ENCODE measurements at places on chromosomes 3 and 15.

- no peak for DNase-seq
These were observed 41.3 kb upstream of the GCNT3 start for GRCh38 chr15:59570315-59570714.

- DNase-seq: no peak
These were observed 134.5 kb downstream of the IGF1R start for GRCh38 chr15:98782801-98783200.

DNA sequence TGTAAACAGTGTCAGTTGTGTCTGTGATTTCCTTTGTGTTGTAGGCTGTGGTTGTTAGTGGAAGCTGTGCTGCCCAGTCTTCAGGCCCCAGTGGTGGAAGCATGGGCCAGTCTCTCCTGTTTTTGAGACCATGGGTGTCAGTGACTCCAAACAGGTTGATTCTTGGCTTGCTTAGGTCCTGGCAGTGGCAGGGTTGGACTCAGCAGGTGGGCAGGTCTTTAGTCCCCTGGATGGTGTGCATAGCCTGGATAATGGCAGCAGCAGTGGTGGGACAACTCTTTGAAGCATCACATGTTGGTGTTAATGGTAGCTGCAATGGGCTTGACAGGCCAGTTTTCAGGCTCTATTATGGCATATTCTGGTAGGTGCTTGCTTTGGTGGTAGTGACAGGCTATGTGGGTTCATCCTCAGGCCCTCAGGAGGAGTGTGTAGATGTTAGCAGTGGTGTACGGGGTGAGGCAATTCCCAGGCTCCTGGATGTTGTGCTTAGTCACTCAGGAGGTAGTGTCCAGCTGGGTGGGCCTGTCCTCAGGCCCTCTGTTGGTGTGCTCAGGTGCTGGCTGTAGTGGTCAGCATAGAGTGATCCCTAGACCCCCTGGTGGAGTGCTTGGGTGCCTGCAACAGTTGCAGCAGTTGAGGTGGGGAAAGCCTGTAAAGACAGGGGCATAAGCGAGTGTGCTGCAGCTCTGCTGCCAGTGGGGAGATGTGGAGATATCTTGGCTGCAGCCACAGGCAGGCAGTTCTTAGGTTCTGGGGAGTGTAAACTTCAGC, 596.7 kb downstream of the PDCD6IP start:
- DNase-seq: no peak

DNA sequence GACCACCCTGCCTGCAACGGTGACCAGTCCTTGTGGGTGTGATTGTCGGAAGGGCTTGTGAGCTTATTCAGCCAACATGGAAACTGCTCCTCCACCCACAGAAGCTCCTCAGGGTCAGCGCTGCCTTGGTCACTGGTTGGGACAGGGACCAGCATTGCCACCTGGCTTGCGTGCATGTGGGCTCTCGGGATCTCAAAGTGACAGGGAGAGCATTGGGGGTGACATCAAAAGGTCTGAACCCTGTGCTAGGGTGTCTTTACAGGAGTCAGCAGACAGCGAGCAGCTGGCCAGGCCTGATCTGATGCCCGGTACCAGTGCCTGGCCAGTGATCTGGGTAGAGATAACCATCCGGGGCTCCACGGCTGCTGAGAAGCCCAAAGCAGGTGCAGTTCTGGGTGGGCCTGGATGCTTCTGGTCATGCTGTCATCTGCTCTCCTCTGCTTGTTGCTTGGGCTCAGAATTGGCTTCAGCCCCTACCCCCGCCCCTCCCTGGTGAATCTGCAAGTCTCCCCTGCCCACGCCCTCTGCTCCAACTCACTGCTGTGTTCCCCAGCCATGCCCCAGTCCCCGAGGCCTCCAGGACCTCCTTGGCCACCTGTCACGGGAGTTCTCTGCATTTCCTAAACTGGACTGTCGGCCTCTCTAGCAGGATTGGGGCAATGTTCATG, 134.8 kb downstream of the NSMCE3 start:
- DNase-seq: no peak

DNA sequence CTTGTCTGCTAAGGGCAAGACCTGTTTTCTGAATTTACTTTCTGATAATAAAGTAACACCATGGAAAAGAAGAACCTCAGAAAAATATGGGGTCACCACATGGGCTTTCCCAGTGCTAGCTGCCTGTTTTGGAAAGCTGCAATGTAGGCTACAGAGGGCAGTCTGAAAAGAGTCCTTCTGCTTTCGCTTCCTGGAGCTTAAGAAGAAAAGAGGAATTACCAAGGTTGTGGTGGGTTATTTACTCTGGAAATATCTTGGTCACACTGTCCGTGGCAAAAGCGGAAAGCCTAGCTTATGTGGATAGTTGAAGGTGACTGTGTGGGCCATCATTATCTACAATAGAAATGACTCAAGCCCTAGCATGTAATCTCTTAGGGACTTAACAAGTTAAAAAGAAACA, 31.7 kb upstream of the IP6K2 start:
- no peak for DNase-seq
